ENCODE measurements at places on chromosomes 11 and 22.

- DNase-seq = no peak
Observed at GRCh38 chr11:118984825-118985224, 13.1 kb upstream of the CENATAC start.

GRCh38 chr11:77200351-77201268, 72.6 kb downstream of the MYO7A start:
- DNase-seq = no peak

DNA sequence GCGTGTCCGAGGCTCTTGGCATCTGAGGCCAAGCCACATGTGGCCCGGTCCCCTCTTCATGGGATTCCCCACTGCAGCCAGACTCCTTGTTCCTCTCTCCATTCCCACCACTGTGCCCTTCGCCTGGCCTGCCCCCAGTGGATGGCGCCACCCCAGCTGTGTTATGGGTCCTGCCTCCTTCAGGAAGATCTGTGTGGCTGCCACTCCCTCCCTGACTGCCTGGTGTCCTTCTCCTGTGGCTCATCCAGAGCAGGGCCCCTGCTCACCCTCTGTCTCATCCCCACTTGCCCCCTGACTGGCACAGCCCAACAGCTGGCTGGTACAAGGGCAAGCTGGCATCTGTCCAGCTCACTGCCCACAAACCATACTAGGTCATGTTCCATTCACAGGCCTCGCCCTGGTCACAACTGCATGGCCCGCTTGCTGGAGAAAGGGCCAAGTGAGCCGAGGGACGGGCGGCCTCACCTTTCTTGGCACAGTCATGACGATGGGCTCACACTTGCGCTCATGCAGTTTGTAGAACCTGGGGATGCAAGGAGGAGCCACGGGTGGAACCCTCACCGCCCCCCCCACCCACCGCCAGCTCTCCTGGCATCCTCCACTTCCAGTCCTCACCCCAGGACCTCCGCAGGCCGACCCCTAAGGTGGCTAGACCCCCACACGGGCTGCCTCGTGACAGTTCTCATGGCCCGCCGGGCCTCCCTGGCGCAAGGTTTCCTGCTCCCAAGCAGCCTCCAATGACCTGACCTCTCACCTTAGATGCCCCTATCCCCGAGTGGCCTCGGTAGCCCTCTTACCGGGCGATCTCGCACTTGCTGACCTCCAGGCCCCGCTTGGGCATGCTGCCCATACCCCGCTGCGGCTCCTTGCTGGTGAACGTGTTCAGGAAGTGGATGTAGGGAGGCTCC, 2.1 kb upstream of the PTPRCAP start:
- DNase-seq = no peak

- no peak for DNase-seq
Observed at GRCh38 chr11:111230122-111230465, 15.4 kb upstream of the POU2AF2 start.
